ENCODE measurements at places on chromosomes 5 and 9. TPM values are rescaled to one million over a fixed set of nuclear protein-coding genes. Genes with fewer than 3 reads are reported as not detected.

BTNL8 gene
- not detected for polyA plus RNA-seq

GNA14 gene
- polyA plus RNA-seq: 0.22 TPM

HSDL2 gene
- polyA plus RNA-seq: 15.2 TPM

PSMB7 gene
- polyA plus RNA-seq: 357 TPM

All from BJ (cell line).